ENCODE measurements at places on chromosomes 11 and 22. TPM values are rescaled to one million over a fixed set of nuclear protein-coding genes. Genes with fewer than 3 reads are reported as not detected.
A peak's percentile ranks its signal among the peaks of the same experiment; 100 is the strongest.

GRCh38 chr11:70326833-70327232, 56.3 kb downstream of the PPFIA1 start:
- DNase-seq: no peak

DNA sequence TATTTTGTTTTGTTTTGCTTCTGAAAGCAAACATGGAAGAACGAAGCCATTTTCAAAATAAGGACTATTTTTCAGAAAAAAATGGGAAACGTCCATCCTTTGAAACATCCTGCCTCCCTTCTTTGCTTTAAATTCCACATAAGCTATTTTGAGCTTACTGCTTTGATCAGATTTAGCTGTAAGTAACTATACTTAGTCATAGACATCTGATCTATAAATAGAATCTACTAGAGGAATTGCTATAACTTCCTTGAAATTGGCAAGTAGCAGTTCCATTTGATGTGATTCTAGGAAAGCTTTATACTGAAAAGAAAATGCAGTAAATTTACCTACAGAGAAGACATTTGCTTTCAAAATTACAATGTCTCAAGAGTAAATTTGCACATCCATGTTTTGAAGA, 305.8 kb downstream of the TTC28 start:
- no peak for DNase-seq

- no peak for DNase-seq
These were observed 396 bp downstream of the CCDC157 start for GRCh38 chr22:30357236-30357570.

RIMBP3B gene
- 0.07 TPM for total RNA-seq

- DNase-seq: no peak
These were observed 88.7 kb upstream of the TIMP3 start for GRCh38 chr22:32712644-32713355.

DNA sequence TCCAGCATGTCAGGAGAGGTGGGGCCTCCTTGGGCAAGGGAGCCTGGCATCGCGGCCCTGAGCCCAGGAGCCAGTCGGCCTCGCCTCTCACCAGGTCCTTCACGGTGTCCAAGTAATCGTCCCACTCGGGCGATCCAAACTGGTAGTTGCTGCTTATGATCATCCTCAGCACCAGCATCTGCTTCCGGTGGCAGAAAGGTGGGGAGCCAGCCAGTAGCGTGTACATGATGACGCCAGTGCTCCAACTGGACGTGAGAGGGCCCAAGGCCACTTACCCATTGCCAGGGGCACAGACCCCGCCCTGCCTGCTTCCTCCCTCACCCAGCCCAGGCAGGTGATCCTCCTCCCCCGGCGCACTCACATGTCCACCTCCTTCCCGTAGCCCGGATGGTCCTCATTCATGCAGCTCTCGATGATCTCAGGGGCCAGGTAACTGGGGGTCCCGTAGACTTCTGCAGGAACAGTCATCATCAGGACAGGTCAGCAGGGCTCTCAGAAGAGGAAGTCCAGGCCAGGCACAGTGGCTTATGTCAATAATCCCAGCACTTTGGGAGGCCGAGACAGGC, 214.7 kb downstream of the OR4C45 start:
- no peak for DNase-seq

DNA sequence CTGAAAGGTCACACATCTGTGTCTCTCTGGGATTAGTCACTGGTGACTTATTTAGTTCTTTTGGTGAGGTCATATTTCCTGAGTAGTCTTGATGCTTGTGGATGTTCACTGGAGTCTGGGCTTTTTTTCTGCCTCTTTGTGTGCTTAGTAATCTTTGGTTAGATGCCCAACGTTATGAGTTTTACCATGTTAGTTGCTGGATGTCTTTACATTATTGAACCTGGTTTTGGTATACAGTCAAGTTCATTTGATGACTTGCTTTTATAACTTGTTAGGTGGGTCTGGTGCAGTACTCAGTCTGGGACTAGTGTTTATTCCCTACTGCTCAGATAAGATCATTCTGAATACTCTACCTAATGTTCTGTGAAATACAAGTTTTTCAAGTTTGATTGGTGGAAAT, 26.2 kb upstream of the SLC37A2 start:
- peak; percentile 29 for DNase-seq

- no peak for DNase-seq
These were observed 38.9 kb downstream of the LIMK2 start for GRCh38 chr22:31250740-31251600.

DNA sequence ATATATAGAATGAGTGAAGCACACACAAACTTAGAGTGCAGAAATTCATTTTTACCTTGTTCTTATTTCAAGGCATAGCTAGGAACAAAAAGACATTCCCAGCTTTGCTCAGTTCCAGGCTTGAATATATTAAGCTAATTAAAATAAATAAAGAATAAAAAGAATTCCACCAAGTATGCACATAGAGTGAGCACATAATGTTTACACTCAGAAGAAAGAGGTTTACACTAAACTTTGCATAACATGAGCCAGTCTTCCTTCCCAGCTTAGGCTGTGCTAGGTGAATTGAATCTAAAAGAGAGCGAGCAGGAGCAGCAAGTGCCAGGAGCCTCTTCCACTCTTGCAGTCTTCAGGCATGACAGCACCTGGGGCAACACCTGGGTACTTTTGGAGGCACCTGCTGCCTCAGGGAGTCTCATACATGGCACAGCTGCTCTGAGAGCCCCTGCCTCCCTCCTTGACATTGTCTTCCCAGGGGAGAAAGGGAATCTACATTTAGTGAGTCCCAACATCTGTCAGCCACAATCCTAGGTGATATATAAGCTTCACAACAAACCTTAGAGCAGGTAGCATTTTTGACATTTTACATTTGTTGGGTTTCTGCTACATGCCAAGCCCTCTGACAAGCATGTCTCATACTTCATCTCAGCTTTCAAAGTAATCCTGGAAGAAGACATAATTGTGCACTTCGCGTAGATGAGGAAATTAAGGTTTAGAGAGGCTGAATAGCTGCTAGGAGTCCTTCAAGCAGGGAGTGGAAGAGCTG, 732.7 kb upstream of the TENM4 start:
- DNase-seq: no peak

RIMBP3C gene
- 0.48 TPM for total RNA-seq

GRCh38 chr22:37568448-37569008, 8.2 kb downstream of the CDC42EP1 start:
- DNase-seq: no peak

GRCh38 chr11:61619471-61620226, 38.8 kb upstream of the SYT7 start:
- DNase-seq: no peak

DNA sequence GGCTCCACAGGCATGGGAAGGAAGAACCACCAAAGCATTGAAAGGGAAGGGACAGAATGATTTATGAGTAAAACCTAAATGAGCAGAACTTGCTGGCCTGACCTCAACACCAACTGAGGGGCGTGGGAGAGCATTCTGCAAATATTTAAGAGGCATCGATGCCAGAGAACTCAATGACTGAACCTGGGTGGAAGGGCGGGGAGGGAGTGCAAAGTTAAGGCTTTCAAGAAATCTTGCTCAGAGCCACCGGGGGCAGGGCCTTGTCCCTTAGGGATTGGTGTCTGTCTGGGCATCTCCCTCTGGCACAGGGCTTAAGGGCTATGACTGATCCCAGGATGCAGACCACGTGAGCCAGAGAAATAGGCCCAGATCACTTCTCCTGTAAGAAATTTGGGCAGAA, 137.1 kb downstream of the ADAMTS15 start:
- peak; percentile 44 for DNase-seq

DNA sequence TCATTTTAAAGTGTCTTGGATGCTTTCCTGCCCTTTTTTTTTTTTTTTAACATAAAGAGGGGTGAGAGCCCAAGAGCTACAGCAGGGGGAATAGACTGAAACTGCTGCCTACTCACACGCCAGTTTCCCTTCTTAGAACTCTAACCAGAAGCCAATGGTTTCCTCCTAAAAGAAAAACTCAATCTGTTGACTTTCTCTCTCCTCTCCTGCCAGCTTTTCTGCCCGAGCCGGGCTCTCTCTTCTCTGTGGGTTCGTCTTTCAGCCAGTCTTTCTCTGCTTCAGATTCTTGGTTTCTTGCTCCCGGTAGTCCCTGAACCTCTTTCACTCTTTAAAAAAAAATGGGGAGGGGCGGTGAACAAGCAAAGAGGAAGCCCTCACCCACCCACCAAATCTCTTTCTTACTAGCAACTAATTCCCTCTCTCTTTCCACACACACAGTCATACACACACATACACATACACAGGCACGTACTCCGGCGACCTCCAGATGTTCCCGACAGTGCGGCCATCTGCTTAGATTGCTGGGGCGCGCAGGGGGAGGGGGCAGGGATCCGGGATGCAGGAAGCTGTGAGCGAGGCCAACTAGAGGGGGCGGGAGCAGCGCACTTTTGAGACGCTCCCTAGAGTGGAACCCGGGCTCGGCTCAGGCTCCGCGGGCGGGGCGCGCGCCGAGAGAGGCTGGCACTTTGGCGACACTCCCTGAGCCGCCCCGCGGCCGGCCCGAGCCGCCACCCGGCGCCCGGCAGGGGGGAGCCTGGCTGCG, 444 bp upstream of the TSKU start:
- DNase-seq: peak; percentile 64

DNA sequence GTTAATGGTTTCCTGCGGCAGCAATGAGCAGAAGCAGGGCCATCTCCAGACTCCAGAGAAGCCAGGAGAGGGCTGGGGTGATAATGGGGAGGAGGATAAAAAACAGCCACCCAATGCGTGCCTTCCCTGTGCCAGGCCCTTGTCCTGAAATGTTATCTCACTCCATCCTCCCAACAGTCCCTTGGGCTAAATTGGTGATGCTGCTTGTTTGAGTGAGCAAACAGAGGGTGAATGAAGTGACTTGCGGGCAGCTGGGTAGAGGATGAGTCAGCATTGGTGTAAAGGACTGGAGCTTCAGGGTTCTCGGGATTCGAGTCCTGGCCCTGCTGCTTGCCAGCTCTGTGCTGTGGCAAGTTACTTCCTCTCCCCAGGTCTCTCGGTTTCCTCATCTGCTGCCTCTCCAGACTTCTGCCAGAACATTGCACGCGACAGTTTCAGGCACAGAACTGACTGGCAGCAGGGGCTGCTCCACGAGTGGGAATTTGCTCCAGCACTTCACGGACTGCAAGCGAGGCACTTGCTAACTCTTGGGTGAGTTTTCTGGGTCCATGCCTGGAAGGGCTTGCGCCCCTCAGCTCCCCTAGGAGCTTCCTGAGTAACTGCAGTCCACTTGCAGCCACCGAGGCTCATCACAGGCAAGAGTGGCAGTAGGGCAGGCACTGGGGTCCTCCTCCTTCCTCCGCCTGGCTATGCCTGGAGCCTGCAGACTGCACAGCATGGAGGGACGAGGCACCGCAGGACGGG, at the start of gene P2RY6:
Gene P2RY6, plus strand, starts transcription at position 403 of the 744 bp plus-strand sequence. CDS start 24,181 bp downstream, outside the sequence.
- peak; percentile 28 for DNase-seq

DNA sequence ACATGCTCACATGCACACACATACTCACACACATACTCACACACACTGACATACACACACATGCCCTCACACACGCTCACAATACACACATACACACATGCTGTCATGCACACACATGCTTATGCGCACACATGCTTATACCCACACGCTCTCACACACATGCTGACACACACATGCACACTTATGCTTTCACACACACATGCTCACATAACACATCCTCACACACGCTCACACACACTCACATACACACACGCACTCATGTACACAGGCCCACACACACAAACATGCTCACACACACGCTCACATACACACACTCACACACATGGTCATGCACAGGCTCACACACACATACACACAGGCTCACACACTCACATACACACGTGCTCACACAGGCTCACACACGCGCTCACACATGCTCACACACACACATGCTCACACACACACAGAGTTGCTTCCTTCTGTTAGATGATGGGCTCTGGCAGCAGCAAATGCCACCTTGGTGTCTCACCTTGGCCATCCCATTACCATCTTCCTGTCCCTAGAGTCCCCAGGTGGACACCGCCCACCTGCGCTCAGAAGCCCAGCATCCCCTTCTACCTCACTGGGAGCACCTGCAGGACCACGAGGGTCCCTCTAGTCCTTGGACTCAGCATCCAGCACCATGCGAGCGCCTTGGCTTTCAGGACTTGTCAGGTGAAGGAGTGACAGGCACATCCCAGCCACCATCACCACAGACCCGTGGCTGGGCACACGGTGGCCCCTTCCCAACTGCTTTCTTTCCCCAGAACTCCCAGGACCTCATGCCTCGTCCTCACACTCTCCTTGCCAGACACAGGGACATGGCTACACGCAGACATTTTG, 44.9 kb upstream of the CCND1 start:
- DNase-seq: no peak

DNA sequence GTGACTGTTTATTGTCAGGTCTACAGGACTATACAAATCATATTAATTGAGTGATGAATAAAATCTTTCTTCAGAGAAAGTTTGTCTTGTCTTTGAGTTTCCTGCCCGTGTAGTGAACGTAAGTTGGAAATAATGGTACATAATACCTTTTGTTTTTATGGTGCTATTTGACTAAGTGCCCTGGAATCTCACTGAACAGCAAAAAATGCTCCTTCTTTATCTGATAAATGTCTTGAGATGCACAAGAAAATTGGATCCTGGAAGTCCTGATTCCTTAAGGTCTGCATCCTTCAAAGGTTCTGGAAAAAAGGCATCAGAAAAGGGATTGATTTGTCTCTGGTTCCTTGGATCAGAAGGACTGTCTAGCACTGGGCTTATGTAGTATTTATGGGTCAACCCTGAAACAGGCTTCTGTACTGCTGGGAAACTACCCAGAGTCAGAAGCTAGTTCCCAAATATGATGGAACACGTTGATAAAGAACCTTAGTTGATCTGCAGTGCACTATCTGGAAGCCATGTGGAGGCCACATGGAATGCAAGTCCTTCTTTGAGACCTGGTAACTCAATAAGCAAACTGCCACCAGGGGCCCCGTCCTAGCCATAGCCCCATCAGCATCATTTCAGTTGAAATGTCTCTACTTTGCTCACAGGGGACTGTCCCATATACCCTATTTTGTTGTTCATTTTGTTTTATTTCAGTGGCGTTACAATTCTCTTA, 100.6 kb upstream of the CD44 start:
- no peak for DNase-seq

DNA sequence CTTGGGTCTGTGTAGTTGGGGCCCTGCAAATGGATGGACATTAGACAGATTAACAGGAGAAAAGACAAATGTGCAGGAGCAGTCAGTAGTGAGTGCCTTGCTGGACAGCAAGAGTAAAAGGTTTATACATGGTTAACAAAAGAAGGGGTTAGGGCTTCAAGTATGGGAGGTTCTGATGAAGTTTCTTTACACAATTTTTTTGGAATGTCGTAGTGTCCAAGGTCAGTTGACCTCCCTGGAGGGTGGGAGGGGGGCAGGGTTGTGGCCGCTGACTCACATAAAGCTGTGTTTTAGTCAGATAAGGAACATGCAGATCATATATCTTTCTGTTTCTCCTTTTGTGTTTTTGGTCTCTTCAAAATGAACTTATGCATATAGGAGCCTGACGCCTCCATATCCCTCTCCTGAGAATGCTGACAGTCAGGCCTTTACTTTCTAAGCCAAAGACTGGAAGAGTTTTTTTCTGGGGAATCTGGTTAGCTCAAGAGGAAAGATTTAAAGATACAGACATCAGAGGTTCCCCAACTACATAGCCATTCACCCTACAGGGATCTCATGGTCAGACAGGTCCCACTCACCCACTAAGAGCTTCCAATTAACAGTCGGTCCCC, 134.3 kb downstream of the NECTIN1 start:
- no peak for DNase-seq

LRRC56 gene
- 1.9 TPM for total RNA-seq

Measured in kidney epithelial cell (primary cell).